Substantia nigra (tissue), 51 donors: ENCODE measurements at places on chromosomes 6 and 20.

GRCh38 chr6:113763876-113764275, 93.3 kb upstream of the MARCKS start:
- no peak for DNase-seq

DNA sequence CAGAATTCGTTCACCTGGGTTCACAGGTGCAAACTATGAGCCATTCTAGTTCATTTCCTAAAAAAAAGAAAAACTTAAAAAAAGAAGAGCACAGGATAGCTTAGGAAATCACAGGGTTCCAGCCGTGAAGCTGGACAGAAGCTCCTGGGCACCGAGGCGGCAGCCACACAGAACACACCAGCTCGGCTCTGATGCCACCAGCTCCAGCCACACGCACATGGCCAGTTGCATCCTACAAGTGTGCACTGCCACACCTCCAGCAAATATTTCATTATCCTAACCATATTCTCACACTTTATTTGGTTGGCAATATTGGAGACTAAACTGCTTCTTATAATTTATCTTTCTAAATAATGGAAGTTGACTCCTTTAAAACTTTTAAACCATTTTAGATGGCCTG, 26.2 kb upstream of the AFDN start:
- no peak for DNase-seq

DNA sequence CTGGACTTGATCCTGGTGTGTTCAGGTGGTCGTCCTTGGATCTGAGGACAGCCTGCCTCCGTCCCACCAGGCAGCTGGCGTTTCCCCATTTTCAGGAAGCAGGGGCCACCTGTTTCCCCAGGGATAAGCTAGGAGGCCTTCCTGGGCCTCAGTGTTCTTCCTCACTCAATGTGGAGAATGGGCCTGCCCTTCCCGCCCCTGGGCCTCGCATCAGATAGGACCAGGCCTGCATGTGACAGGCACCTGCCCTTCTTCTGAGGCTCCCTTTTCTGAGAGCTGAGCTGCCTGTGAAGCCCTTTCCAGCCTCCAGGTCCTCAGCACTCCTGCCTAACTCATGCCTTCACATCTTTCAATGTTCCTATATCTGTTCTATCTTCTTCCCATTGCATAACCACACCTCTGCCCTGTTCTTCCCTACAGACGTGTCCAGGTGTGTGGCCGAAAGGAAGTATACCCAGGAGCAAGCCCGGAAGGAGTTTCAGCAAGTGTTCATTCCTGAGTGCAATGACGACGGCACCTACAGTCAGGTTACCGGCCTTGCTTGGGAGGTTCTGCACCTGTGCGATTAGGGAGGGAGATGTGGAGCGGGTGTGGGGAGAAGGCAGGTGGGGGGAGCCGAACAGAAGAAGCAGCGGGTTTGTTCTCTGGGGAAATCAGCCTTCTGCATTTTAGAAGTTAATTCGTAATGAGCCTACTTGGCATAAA, 85.1 kb downstream of the SMOC2 start:
- DNase-seq, result no peak

DNA sequence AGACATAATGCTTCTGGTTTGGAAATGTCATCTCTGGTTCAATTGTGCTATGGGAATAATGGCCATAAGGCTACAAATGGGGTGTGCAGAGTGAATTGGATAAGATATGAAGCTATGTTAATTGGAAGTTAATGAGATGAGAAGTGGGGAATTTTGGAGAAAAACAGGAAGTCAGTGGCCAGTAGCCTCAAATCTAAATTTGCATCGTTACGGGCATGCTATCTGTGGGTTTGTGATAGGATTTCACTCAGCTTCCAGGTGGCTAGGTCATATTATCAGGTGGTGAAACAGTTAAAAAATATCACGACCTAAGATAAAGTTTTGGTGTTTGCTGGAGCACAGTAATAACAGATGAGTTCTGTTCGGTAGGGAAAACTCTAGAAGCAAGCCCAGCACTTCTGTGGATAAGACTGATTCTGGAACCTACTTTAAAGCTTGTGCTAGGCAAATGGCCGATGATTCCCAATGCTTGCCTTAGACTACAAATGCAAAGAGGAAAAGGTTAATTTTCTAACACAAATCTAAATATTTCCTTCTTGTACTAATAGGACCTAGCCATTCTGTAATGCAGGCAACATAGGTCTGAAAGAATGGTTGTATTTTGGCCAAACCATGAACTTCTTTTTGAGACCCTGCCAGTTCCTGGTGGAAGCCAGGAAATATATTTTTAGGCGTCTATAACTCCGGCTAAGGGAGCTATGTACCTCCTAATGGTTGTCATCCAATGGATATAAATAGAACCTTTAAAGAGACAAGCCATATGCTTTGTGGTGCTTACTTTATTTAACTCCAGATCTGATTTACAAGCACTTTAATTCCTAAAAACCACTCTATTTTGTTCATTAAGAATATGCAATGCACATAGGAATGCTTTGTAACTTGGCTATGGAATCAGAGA, 111.0 kb downstream of the PLCB1 start:
- DNase-seq, result no peak

DNA sequence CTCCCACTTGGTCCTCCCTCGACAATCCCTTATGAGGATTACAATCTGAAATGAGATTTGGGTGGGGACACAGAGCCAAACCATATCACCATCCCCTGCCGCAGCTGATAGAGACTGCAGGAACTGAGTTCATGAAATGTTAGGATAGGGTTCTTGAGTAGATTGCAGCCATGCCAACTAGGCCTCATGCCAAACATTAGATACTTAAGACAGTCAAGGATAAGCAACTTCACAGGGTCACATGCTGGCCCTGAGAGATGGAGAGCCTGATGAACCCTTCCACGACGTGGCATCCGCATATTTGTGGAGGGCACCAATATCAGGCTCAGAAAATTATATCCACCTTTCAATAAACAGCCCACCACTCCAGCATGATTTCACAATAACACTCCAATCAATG, 121.3 kb downstream of the ALDH8A1 start:
- DNase-seq, result no peak

DNA sequence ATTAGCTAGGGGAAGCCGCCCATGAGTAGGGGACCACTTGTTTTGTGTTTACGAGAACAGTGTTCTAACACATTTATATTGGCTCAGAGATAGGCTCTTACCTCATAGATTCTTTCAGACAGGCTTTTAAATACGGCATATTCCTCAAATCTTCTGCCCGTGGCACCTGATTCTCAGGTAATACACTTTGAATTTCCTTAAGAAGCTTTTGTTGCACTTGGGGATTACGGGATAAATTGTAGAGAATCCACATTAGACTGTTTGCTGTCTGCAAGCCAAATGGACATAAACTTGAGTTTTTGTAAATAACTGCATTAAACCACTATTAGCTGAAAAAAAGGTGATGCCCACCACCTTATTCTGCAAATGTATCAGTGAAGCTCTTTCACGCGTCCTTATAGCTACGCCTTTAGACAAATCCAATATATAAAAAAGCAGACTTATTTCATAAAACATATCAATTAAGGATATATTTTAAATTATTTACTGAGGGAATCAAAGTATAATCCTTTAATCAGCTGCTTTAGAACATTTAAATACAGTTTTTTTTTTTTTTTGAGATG, 14.8 kb downstream of the CYP24A1 start:
- no peak for DNase-seq

- no peak for DNase-seq
Observed at GRCh38 chr20:17042122-17042521, 184.7 kb upstream of the PCSK2 start.

DNA sequence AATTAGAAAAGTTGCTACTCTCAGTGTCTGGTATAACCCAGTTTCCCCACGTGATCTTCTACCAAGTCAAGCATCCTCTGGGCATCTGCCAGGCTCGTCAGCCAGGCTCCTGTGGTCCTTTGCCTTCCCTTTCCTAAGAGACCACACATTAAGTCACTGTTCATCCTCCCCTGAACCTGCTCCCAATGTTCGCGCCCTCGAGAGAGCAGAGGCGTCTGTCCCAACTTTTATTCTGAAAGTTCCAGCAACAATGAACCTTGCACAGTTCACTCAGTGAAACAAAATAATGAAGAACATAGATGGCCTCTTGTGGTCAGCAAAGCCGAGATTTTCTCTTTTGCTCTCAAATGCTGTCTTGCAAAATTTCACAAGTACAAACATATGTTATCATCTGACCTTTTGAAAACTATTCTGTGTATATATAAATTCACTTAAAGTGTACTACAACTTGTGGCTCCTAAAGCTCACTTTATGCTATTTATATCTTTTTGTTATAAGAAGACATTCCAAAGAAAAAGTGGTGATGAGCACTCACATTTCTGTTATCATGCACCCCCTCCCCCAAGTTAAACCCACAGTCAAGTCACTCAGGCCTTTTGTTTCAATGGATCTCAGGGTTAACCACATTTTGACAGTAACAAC, 39.2 kb upstream of the NHSL1 start:
- DNase-seq, result peak; percentile 23

- no peak for DNase-seq
Observed at GRCh38 chr6:92125681-92126080, 1293.7 kb downstream of the EPHA7 start.

DNA sequence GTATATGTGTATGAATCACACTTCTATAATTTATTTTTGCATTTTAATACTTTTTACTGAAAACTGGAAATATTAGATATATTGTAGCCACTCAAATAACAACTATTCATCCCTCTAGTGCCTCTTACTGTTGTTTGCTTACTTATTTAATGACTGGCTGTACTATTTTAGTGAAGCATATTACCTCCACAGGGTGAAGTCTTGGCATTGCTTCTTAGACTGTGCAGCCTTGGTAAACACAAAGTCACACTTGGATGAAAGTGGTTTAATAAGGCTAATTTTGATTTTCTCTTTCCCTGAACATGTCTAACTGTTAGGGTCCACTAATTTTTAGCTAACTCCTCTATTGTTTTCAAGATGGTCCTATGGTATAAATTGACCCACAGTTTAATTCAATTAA, 1043.2 kb upstream of the ADGRB3 start:
- DNase-seq, result no peak
